ENCODE measurements at places on chromosomes 1 and 21.

- no peak for DNase-seq
These were observed 17.5 kb upstream of the TFF3 start for GRCh38 chr21:42332557-42333317.

- DNase-seq: no peak
These were observed 1.5 kb downstream of the SESN2 start for GRCh38 chr1:28260803-28261174.

DNA sequence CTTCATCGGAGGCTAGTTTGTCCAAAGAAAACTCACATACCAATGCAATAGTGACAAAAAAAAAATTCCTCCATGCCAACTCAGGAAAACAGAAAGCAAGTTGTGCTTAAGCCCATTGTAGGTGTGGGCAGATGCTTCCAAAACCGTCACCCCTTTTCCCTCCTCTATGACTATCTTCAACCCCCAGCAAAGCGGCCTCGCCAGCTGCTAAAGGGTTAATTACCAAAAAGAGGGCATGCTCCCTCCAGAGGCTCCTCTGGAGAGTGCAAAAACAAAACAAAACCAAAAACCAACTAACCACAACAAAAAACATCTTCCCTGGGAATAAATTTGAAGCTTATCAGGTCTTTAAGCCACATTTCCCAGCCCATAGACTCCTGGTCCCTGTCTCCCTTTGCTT is 1.2 kb downstream of the LMOD1 start:
- no peak for DNase-seq

GRCh38 chr1:72606216-72606810 is 324.0 kb upstream of the NEGR1 start:
- no peak for DNase-seq

DNA sequence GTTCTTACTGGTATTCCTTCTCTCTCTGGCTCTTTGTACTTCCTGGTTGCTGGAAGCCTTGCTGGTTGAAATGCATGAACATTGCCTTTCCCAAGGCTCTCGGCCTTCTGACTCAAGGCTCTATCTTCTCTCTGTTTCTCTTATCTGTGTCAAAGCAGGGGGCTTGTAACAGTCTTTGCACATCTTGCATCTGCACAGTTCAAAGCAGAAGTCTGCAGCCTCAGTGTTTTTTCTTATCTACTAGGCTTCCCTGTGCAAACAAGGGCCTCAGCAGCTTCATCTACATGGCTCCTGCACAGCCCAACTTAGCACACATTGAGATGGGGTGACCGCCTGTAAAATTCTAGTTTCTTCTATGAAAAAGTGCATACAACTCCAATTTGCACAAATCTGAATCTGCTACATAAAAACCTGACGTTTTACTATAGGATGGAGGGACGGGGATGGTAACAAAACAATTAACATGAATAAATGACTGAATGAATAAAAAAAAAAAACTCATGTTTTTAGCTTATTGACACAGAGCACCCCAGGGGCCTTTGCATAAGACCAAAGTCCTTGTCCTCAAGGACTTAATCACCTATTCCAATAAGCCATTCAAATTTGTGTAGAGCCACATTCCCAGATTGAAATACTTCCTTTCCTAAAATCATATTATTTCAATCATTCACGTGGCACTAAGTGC is 458.3 kb downstream of the LMO4 start:
- no peak for DNase-seq

DNA sequence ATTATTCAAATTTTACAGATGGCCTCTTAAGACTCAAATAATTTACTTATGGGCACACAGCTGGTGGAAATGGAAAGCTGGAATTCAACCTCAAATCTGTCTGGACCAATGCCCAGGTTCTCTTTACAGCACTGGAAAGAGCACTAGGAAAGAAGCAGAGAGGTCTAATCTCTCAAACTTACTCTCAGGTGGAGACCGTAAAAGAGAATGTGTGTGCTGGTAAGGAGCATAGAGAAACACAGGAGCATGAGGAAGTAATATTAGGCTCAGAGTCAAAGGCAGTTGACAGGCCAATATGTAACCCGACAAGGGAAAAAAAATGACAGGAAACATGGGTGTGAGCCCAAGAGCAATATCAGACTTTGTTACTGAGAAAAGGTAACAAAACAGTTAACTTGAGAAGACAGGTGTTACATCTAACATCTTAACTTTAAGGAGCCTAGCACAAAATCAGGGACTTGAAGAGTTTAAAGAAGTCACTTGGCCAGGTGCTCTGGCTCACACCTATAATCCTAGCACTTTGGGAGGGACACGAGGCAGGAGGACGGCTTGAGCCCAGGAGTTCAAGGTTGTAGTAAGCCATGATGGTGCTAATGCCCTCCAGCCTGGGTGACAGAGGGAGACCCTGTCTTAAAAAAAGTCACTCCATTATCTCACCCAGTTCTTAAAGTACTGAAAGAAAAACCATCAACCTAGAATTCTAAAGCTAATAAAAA is 20.7 kb downstream of the PPP1R15B start:
- no peak for DNase-seq

DNA sequence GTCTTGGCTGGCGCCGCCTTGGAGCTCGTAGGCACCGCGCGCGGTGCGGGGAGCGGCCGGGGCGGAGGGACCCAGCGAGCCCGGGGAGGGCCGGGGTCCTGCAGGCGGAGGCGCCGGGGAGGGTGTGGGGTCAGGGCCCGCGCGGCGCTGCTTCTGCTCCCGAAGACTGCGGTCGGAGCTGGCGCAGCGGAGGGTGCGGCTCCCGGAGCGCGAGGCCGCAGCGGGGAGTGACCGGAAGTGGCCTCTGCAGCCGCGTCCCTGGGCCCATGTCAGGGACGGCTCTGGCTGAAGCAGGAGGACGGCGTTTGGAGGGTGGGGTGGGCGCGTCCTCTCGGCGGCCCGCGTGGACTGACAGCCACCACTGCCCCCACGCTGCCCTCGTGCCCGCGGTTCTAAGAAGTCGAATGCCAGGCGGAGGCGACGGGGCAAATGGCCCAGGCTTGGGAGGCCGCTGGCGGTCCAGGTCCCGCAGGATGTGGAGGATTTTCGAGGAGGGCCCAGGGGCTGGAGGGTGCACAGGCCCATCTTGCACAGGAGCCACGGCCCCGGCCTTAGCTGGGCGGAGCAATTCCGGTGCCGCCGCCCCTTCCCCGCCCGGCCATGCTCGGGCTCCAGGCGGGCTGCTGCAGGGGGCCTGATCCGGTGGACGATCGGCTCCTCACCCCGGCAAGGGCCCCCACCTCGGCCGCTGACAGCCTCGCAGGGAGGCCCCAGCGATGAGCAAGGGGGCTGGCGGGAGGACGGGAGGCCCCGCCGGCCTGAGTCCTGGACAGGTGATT is 7.7 kb upstream of the ZNF669 start:
- no peak for DNase-seq

DNA sequence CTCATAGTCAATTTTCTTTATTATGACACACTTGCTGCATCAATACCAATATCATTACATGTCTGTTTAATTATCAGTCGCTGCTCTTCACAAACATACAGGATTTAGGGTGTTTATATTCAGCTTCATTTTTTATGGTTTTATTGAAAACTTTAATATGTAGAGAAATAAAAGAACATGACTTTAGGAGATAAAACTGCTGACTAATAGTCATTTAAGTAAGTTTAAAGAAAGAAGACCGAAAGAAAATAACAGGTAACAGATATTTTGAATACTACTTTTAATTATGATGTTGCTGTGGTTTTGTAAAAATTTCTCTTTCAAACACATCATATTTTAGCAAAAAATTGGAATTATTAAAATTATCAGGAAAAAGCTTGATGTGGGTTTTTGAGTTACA is 685.1 kb upstream of the BRINP3 start:
- no peak for DNase-seq

- DNase-seq: no peak
These were observed 270.8 kb downstream of the COL11A1 start for GRCh38 chr1:102837551-102837950.

DNA sequence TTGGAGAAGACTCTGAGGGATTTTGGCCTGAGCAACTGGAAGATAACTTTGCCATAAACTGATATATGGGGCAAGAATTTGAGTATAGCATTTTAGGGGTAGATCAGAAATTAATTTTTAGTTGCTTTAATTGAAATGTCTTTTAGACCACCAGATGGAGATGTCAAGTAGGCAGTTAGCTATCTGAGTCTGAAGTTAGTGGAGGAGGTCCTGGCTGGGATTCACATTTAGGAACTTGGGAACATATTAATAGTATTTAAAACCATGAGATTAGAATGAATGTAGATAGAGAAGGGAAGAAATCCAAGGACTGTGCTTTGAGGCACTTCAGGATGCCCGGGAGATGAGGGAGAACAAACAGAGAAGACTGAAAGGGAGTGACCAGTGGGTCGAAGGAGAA is 32.6 kb downstream of the SLC44A3 start:
- DNase-seq: no peak

DNA sequence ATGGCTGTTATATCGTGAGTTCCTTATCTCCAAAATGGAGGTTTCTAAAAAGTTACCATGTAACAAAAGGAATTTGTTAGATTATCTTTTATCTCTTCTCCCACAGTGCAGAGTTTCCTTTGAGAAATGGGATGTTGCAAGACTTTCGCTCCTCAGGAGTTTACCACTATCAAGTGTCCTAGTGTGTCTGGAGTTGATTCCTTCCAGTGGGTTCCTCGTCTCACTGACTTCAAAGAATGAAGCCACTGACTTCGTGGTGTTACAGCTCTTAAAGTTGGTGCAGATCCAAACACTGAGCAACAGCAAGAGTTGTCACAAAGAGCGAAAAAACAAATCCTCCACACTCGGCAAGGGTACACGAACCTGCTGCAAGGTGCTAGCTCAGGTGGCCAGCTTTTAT is 37.0 kb downstream of the SPAG17 start:
- no peak for DNase-seq

GRCh38 chr1:226706684-226707083 is 32.4 kb downstream of the ITPKB start:
- no peak for DNase-seq

GRCh38 chr1:183622013-183622412 is 13.6 kb downstream of the ARPC5 start:
- no peak for DNase-seq

DNA sequence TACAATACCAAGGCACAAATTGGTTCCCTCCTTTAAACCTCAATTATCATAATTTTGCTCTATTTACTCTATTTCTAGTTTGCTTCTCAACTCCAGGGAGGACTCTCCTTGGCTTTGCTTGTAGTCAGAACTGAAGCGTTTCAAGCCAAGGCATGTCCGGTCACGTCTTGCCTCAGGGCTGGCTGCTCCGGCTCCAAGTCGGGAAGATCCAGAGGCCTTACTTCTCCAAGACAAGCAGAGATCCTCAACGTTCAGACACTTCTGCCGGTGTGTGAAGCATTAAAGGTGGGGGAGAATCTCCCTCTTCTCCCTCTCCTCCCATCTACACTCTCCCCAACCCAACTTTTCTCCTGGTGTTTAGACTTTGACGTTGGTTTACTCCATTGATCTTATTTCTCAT is 7.2 kb upstream of the HHAT start:
- no peak for DNase-seq

DNA sequence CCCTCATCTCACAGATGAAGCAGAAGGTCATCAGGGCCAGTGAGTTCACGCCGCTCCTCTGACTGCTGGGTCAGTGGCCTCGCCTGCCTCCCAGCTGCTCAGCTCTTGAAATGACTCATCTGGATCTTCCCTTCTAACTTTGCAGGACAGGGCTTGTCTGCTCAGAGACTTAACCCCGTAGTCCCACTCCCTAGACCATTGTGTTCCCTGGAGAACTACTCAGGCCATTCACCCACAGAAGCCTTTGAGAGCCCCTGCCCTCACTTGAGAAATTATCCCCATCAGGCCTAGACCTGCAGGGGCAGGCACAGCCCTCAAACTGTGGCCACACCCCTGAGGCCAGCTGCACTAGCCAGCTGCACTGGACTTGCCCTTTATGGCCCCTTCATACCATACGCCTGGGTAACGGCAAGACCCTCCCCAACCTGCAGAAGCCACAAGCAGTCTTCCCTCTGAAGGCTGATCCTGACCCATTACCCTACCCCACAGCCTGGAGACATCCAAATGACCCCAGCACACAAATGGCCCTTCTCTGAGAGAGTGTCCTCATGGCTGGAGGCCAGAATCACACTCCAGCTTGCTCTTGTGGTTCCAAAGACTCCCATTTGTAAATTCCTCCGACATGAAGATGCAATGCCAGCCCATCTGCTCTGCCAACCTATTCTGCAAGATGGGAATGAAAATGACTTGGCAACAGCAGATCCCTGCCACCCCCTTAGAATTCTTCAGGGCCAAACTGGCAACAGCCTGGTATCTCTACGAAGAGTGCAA is 33.2 kb downstream of the RCSD1 start:
- no peak for DNase-seq

DNA sequence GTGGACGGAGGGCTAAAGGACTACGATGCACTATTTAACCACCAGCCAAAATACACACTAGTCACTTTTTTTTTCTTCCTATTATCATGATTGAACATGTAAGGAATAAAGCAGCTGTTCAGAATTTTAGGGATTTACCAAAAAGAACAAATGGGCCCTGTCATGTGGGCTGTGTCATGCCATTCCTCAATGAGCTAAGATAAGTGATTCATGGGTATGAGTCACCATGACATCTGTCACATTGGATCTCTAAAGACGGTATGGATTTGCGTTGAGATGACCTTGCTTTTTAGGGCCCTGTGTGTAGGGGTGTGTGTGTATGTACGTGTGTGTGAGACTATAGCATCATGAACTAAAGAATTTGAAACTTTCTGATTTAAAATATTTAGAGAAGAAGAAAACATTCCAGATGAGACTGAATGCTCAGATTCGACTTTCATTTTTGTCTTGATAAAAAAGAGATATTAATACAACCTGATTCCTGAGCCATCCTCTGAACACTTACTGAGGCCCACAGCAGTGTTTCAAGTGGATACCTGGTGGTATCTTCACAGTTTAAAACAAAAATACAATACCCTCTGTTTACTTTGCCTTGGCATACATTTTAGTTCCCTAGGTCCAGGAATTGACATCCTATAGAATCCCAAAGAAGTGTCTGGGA is 246.1 kb upstream of the DUSP10 start:
- no peak for DNase-seq

DNA sequence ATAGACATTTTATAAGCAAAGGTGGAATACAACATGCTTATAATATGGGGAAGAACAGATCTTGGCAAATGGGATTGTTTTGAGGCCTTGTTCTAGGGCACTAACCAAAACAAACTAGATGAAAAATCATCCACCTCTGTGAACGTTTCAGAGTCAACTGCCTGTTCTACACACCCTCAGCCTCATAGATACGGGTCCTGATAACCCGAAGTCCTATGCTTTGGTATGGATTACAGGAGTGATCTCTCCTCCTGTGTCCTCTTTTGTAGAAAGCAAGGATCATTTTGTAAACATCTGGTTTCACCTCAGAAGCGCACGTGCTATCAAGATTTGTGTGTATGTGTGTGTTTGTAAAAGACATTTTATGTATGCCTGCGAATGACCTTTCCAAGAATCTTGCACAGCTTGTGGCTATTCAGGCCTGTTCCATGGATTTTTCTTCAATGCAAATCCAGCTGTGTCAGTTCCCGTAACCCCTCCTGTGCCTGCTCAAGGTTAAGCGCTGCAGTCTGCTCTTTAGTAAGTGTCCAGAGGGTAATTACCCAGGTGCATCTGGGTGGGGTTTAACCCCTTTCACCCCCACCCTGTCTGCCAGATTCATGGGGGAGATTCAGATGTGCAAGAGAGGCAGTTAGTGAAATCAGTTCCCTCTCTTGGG is 132.4 kb downstream of the ROR1 start:
- no peak for DNase-seq
